ENCODE measurements at places on chromosomes 7 and 10.

DNA sequence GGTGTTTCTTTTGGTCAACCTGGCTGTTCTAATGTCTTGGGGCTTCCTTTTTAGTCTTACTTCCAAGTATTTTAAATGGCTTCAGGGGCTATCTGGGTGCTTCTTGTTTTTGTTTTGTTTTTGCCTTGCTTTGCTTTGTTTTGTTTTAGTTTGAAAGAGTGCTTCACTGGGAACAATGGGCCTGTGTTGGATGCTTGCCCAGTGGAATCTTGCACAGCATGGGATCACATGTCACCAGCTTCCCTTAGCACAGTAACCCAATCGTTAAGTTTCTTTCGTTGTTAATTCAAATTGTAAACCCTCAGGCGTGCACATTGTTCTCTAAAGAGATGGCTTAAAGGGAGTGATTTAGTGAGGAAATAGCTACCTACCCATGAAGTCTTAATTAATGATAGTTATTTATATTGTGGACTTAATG is 8.9 kb downstream of the COL17A1 start:
- no peak for DNase-seq

- DNase-seq, result peak; percentile 53
Measured at GRCh38 chr7:35036361-35037171, 719 bp downstream of the DPY19L1 start.

DNA sequence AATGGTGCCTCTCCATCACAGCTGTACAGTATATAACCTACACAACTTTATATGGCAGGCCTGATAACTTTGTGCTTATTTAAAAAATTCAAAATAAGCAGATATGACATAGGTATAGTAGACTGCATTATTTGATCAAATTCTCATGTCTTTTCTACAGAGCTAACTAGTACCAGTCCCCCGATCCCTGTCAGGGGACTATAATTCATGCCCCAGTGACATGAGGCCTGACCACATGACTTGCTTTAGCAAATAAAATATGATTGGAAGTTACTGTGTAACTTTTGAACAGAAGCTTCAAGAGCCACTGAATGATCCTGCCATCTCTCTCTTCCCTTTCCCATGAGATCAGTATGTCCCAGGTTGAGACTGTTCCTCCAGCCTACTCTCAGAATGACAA is 49.2 kb upstream of the WNT2 start:
- DNase-seq, result no peak

- no peak for DNase-seq
Measured at GRCh38 chr10:48455055-48455391, 148.5 kb downstream of the MAPK8 start.

- peak; percentile 46 for DNase-seq
Measured at GRCh38 chr10:11610826-11611247, 613 bp downstream of the USP6NL start.

DNA sequence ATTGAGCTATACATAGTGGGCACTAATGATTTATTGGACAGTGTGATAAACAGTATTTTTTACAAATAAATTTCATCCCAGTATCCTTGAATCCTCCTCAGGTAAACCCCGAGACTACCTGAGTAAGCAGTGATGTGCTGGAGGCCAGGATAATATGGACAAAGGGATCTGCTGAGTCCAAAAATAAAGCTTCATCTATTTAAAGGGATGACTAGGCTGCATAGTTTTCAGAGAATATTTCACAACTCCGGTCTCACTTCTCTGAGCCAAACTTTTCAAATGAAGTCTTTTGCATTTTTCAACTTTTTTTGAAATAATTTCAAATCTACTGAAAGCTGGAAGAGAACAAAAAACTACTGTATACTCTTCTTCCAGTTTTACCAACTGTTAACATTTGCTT is 2.5 kb downstream of the ACTR3B start:
- DNase-seq, result no peak

DNA sequence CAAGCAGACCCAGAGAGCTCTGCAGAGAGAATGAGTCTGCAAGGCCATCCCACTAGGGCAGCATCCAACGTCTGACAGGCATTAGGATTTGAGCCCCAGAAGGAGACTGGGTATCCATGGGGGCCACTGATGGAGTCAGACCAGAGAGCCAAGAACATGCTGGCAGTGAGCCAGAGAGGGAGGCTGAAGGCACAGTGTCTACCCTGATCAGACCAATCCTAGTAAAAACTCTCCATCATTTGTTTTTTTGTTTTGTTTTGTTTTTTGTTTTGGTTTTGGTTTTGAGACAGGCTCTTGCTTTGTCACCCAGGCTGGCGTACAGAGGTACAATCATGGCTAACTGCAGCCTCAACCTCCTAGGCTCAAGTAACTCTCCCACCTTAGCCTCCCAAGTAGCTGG is 133.1 kb upstream of the LYZL2 start:
- DNase-seq, result no peak

GRCh38 chr10:34800624-34801023 is 14.5 kb downstream of the PARD3 start:
- DNase-seq, result no peak

DNA sequence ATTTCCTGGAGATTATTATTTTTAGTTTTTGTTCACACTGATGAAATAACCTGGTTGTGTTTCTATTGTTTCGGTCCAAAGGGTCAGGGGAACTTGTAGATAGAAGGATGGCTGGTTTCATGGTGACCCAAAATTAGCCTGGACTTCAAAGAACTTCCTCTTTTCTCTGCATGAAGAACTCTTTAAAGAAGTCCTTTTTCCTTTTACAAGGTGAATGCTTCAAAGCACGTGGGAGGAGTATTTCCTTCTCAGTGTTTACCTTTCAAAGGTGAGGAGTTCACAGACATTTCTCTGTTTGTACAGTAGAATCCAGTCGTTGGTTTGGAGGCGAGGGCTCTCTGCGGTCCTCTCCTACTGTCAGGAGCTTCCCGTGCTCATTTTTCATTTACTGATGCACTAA is 561.7 kb downstream of the GATA3 start:
- no peak for DNase-seq

- DNase-seq, result no peak
Measured at GRCh38 chr7:142645777-142646176, 103.5 kb upstream of the PRSS1 start.

- DNase-seq, result no peak
Measured at GRCh38 chr10:3031490-3031889, 35.9 kb upstream of the PFKP start.

DNA sequence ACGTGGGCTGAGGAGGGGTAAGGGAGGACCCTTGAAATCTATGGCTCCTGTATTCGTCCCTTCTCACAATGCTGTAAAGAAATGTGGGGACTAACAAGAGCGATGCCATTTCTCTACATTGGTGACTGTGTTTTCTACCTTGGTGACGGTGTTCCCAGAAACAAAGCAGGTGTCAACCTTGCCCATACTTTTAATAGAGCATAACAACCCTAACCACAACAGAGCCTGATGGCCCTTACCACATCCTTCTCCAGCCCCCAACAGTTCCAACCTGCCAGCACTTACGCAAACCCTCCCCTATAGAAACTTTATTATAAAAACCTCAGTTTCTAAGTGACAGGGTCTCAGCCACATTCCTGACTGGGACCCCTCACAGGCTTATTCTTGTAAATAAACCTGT is 28.2 kb upstream of the ADCYAP1R1 start:
- no peak for DNase-seq

DNA sequence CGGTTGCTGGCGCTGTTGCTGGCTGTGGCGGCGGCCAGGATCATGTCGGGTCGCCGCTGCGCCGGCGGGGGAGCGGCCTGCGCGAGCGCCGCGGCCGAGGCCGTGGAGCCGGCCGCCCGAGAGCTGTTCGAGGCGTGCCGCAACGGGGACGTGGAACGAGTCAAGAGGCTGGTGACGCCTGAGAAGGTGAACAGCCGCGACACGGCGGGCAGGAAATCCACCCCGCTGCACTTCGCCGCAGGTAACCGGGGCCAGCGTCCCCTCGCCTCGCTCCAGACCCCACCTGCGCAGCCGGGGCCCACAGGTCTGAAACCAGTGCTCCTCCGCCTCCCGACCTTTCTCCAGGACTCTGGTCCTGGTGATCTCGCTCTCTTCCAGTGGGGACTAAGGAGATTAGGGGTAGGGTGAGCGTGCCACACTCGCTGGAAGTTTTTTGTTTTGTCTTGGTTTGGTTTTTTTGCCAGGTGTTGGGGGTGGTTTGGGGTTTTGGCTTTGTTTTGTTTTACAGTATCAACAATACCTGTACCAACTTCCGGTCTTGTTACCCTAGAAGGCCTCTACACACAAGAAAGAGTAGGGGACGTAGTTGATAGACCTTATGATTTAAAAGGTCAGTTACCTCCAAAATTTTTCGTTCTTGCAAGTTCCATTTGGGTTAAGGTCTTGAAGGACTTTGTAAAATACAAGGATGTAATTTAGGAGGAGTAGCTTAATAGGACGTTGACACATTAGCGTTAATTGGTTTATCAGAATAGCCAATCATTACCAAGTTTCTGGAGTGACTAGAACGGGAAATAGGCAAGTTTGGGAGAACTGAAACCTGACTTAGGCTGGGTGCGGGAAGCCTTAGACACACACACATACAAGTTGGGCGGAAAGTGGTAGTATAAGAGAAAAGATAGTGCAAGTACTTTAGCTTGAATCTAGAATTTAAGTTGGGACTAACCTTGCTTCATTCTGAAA is 704 bp downstream of the TNKS2 start:
- DNase-seq, result peak; percentile 45

DNA sequence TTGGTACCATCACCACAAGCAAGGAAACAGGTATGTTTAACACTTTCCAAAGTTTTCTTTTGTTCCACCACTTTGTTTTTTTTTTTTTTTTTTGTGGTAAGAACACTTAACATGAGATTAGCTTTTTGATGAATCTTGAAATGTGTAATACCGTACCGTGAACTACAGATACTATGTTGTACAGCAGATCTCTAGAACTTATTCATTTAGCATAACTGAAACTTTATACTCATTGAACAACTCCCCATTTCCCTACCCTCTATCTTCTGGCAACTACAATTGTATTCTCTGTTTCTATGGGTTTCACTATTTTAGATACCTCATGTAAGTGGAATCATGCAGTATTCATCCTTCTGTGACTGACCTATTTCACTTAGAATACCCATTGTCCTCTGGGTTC is 162.7 kb upstream of the ITGB1 start:
- DNase-seq, result no peak

DNA sequence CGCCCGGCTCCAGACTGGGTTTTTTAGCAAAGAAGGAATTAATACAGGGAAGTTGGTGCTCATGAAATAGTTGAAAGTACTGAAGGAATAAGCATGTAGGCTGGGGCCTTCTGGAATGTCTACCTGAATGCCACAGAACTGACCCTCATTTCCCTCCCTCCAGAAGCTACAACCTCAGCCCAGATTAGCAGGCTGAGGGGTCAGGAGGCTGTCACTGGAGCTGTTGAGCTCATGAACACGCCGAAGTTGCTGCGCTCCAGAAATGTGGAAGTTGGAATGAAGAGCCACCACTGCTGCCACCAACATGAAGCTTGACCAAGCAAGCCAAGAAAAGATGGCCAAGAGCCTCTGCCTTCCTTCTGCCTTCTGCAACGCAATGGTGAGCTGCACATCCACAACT is 52.2 kb upstream of the KMT2E start:
- no peak for DNase-seq

GRCh38 chr10:79282388-79282787 is 64.9 kb upstream of the PPIF start:
- no peak for DNase-seq

DNA sequence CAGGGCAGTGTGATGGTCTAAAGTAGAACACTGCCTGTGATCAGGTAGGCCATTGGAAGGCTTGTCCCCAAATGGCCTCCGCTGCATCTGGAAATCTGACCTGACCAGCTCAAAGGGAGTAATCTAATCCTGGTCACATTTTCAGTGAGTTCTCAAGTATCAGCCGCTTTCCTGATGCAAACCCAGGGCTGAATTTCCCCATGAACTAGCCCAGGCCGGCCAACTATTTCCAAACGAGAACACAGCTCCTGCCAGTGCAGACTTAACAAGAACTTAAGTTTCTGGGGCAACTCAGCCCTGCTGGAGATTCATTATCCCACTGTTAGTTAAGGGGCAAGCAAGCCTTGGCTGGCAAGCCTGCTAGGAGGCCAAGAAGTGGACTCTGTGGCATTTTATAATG is 59.6 kb upstream of the FAM180A start:
- no peak for DNase-seq

GRCh38 chr7:27191161-27191731 is 6.2 kb upstream of the HOXA11 start:
- no peak for DNase-seq

DNA sequence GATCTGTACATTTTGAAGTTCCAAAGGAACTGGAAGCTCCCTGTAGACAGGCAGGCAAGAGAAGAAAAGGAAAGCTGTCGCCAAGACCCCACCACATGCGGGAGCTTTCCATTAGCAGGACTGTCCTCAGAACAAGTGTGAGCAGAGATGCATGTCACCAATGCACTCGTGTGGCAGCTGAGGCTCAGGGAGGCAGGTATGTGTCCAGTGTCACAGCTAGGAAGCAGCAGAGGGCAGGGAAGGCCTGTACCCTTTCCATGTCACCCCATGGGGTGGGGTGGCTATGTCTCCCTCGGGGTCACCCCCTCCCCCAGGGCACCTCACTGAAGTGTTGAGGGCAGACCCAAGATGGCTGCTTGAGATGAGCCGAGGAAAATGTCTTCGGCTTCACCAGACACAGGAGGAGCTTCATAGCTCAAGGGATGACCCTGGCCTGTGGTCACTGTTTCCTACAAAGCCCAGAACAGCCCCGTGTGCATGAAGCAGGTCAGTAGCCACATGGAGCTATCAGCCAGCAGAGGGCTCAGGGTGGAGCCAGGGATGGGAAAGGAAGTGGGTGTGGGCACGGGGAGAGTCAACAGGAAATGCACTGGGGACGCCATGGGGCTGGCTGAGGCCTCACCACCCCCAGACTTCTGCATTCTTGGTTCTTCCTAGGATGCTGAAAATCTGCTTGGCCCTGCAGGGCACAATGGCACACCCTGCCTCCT is 96.6 kb downstream of the FAM53B start:
- peak; percentile 68 for DNase-seq

DNA sequence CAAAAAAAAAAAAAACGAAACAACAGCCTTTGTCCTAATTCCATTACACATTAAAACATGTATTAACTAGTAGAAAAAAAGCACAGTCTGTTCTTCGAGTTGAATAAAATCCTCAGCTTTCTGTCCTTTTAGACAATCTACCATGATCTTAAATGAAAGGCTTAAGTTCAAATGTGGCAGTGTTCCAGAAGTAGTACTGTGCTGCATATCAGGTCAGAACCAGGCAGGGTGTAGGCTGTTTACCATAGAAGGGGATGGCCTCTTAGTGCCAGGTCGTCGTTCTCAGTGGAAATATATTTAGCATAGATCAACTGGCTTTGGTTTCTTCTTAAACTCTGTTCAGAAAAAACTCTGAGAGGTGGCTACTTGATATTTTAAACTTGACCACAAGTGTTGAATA is 612.0 kb downstream of the CNTNAP2 start:
- no peak for DNase-seq

All from stimulated activated CD4-positive, alpha-beta T cell treated with anti-CD3 and anti-CD28 coated beads, Interleukin-2, amount 100 ng/mL, for 24 hours (primary cell).